ENCODE measurements at places on chromosomes 3 and 15. TPM values are rescaled to one million over a fixed set of nuclear protein-coding genes. Genes with fewer than 3 reads are reported as not detected.
A peak's percentile ranks its signal among the peaks of the same experiment; 100 is the strongest.

DNA sequence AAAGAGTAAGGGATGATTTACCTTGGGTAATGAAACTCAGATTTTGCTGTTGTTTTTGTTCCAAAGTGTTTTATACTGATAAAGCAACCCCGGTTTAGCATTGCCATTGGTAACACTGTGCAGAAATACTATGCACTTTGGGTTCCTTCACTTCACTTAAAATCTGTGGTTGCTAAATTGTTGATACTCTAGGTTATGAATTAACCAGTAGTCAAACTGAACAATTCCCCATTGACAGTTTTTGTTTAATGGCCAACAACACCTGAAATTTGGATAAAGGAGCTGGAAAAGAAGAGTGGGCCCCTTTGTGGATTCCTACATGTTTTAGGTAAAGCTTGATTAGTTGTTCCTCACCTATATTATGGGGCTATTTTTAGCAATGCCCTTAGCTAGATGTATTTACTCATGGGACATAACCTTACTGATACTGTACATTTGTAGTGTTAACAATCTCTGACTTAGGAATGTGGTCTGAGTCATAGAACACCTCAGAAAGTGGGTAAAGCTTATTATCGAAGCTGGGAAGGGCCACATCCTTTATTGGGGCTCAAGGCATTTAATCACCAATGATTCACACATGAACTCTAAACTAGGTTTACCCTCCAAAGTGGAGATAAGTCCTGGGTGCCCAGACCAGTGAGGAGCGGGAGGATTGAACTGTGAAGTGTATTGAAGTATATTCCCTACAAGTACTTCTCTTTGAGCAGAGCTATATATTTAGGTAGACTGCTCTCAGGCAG, 29.5 kb upstream of the THRB start:
- DNase-seq = peak; percentile 98

The CHDH gene
- under 0.01 TPM for total RNA-seq

GRCh38 chr3:18609187-18609586, 184.0 kb upstream of the SATB1 start:
- no peak for DNase-seq

The P2RY12 gene
- total RNA-seq = not detected

DNA sequence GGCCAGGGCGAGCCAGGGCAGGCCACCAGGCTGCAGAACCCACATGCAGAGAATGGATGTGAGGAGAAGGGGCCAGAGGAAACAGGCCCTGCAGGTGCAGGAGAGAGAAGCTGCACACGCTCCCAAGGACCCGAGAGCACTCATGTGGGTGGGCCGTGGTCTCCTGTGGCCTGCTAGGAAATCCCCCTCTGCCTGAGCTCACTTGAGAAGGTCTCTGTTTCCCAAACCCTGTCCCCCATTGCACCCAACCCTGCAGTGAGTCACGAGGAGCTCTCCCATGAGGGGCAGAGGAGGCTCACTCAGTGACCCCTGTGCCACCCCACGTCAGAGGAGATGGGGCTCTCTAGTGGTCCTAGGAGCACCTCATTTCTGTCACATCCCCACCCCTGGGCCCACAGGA, 111.1 kb downstream of the KLF13 start:
- DNase-seq = no peak

DNA sequence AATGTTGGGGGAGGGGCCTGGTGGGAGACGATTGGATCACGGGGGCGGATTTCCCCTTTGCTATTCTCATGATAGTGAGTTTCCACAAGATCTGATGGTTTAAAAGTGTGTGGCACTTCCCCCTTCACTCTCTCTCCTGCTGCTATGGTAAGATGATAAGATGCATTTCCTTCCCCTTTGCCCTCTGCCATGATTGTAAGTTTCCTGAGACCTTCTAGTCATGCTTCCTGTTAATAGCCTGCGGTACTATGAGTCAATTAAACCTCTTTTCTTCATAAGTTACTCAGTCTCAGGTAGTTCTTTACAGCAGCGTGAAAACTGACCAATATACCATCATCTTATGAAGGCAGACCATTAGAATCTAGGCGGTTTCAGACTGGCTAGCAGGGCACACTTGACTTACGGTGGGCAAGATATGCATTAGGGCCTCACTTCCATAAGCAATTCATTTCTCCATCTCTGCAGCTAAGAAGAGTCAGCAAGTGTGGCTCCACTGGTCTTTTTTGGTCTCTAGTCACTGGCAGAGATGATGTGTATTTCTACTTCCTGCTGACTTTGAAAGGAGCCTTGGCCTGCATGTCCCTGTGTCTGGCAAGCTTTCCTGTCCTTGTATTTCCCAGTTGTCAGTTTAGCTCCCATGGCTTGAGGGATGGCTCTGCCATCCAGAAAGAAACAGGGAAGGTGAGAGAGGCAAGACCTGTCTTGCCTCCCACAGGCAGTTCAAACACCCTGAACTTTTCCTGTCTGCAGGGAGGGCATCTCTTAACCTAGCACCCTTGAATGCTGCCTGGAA, 109.0 kb upstream of the ADAMTS9 start:
- peak; percentile 62 for DNase-seq

The CCRL2 gene
- total RNA-seq = 0.26 TPM

DNA sequence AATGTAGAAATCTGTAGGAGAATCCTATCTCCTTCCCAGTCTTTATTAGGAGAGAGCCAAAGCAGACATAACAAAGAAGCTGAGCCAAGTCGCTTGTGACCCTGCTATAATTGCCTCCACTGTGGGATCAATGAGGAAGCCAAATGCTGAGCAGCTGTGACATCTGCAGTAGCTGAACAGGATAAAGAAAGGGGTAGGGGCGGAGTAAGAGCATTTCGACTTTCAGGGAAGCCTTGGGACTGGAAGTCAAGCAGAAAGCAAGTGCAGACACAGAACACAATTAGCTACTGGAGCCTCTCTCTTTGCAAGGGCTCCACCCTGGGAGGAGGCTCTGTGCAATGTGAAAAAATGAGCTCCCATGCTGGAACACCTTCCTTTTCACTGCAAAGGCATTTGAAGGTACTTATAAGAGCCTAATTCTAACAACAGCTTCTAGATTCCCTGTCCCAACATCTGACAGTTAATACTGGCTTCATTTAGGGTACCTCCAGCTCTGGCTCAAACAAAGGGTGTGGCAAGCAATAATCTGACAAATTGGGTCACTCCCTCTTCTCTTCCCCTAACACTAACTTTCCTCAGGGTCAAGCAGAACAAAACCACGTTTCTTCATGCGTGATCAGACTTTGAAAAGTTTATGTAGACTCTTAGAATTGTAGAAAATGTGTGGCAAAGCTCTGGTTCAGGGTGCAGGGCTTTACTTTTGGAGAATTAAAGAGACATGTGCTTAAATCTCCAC, 166.4 kb downstream of the CADPS start:
- DNase-seq = no peak

DNA sequence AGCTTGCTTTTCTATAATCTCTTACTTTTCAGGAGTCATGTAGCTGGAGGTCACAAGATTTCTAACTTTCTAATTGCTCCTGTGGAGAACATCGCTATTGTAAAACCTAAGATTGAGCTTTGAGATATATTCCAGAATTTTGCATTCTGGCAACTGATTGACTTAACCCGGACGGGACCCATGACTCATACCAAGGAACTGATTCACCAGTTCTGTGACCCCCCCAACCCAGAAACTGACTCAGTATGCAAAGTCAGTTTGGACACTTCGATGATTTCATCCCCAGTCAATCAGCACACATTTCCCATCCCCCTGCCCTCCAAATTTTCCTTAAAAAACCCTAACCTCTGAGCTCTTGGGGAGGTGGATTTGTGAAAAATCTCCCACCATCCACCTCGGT, 396.5 kb upstream of the GBE1 start:
- DNase-seq = peak; percentile 83

DNA sequence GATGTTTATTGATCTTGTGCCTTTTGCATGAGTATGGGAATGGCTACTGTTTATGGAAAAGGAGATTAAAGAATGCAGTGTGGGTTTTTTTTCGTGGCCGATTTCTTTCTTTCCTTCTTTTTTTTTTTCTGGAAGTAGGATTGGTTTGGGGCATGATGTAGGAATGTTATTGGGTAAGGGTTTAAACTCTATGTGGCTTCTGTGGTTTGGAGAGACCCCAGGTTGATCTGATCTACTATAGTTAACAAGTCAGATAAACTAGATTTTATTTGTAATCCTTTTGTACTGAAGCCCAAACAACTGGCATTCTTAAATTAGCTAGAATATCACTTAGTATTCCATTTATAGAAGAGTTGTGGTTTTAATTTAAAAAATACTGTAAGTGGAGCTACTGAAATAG, 304.8 kb downstream of the LPP start:
- DNase-seq = no peak

- peak; percentile 56 for DNase-seq
Measured at GRCh38 chr15:45129651-45130129, at the start of the genes DUOX1 and DUOXA1. Gene DUOX1, plus strand, starts transcription at chr15:45129994. Its CDS starts 1,973 bp downstream, at chr15:45131967. Gene DUOXA1, minus strand, starts transcription at chr15:45129879. Its CDS starts 6,865 bp downstream, at chr15:45123014.

DNA sequence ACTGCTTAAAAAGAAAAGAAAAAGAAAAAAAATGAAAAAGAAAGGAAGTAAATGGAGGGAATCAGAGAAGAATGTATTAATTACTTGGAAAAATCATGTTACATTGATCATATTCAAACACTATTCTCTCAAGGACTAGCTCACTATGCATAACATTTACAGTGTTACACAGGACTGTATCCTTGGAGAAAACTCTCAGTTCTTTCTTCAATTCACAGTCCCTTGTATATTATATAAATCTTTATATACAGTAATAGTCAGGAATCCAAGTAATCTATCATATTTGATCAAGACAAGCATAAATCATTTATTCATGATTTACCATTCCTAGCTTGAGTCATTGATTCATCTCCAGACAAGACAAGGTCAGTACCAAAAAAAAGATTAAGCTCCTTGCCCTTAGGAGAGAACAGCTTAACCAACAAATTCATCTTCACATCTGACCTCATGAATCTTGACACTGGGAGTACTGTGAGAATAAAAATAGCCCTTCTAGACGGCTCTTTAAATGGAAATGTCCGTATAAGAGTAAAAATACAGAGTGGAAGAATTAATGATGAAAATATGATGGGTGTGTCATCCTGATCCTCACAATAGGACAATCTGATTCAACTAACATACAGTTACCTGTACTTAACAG, 980.4 kb downstream of the NAALADL2 start:
- no peak for DNase-seq

The PXYLP1 gene
- total RNA-seq = 9.0 TPM
